ENCODE measurements at places on chromosomes 7 and 10.

DNA sequence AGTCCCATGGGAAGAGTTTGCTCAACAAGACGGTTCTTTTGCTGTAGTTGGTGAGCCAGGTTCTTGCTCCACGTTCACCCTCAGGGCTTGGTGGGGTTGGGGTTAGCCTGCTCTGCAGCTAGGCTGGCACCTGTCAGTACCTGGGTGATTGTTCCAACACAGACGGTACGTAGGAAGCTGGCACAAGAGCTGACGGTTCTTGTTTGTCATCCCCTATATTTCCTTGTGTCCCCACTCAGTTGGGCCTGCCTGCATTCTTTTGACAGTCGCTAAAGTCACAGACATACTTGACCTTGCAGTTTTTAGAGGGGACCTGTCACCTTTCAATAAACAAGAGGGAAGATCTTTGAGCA lies 40.2 kb upstream of the SYPL1 start:
- no peak for DNase-seq

GRCh38 chr10:30114401-30114800 lies 55.0 kb upstream of the JCAD start:
- DNase-seq, result no peak

- no peak for DNase-seq
Observed at GRCh38 chr7:24920451-24921361, 59.3 kb downstream of the OSBPL3 start.

GRCh38 chr10:91077549-91078071 lies 142.9 kb upstream of the PCGF5 start:
- peak; percentile 67 for DNase-seq

DNA sequence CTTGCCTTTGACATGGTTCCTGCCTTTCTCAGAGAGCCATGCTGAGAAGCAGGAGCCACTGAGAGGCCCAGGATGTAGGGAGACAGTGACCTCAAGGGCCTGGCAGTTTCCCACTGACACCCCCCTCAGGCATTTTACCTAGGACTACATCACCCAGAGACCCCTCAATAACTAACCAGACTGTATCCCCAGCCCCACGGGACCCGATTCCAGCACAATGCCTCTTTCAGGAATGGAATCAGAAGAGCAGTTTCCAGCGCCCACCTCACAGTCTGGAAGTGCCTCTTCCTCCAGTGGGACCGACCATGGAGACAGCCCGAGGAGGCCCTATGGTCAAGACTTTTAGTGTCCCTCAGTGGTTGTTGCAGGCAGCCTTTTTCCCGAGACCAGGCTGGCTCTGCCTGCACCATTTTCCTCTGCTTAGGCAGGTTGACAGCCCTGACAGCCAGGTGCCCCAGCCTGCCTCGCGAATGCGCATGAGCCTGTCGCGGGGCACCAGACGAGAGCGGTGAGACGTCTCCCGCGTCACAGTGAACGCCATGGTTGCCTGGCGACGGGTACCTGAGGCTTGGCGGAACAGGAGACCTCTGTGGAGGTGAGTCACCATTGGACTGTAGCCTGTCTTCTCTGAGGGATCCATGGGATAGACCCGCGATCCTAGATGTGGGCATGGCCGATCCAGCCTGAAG lies 28.4 kb upstream of the ZNF273 start:
- DNase-seq, result no peak

DNA sequence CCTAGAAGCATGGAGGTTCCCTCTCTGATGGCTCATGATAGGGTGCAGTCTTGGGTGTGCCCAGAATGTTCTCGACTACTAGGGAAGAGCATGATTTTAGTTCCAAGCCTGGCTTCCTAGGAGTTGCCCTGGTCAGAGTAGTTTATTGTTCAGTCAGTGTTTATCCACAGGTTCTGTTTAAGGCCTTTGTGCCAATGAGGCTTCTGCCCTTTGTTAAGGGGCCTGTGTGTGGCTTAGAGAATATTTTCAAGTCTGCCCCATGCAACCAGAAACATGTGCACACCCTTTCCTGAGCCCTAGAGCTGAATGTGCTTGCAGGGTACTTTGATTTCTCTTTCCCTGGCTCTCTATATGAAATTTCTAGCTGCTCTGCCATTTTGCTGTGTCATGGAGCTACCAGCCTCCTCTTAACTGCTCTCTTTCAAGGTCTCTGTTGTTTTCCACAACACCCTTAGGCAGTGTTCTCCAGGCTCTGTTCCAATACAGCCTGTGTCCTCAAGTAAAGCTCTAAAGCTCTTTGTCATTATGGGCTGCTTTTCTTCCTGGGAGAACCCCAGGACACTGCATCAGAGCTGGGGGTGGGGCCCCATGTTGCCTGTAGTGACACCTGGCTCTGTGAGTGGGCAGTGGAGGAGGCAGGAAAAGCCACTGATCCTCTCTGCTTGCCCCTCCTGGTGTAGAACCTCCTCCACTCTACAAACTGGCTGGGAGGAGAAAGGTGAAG lies 34.1 kb upstream of the TSPAN33 start:
- peak; percentile 4 for DNase-seq

DNA sequence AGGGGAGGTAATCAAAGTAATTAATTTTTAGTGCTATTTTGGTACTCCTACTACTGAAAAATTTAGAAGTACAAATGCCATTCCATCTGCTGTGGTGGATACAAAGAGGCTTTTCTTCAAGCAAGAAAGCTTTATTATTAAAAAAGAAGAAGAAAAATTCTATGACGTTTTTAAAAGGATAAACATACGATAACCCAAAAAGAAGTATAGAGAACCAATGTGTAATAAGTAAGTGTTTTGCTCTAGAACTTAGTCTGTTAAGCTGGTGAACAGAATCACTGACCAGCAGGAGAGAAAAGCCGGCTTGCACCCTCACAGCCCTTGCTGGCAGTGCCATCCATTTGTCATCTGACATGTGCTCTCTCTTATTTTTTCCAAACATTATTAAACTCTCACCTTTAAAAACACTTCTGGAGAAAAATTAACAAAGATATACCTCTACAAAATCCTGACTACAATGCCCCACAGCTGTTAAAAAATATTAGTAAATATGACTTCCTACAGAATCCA lies 81.5 kb downstream of the SRPK2 start:
- no peak for DNase-seq

GRCh38 chr10:117000580-117000979 lies 4.4 kb downstream of the SHTN1 start:
- DNase-seq, result no peak

DNA sequence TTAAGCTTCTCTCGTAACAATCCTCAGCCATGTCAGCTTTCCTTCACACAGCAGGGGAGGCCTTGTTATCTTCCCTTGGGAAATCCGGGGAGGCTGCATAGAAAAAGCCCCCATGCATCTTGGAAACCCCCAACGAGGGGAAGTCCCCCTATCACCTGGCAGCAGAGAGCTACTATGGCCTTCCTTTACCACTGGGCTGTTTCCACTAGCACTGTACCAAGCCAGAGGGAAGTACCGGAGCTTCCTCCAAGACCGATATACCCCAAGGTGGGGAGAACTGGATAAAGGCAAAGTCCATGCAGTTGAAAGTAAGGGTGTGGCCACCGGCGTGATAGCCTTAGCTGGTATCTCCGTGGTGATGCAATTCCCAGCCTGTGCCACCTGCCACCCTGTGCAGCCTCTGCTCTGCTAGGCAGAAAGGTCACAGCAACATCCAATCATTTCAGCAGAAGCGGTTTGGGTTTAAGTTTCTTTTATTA lies 4.4 kb upstream of the CLIP2 start:
- DNase-seq, result no peak

DNA sequence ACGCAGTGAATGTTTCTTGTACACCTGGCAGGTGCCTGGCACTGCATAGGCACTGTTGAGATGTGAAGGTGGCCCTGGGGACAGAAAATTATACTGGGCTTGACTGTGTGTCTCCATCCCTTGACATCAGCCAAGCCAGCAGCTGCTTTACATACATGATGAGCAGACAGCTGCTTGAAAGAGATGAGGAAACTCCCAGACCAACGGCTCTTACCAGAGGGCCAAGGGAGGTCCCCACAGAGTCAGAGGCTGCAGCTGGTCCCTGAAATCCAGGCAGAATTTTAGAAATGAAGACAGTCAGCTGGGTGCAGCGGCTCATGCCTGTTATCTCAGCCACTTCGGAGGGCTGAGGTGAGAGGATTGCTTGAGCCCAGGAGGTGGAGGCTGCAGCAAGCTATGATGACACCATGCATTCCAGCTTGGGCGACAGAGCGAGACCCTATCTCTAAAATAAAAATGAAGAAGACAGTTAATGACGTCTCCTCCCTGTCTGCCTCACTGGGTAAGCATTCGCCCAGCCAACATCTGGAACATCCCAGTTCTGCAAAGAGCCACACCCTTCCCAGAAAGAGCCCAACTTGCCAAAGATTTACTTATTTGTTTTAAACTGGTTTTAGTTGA lies 17.6 kb downstream of the LIMK1 start:
- no peak for DNase-seq

DNA sequence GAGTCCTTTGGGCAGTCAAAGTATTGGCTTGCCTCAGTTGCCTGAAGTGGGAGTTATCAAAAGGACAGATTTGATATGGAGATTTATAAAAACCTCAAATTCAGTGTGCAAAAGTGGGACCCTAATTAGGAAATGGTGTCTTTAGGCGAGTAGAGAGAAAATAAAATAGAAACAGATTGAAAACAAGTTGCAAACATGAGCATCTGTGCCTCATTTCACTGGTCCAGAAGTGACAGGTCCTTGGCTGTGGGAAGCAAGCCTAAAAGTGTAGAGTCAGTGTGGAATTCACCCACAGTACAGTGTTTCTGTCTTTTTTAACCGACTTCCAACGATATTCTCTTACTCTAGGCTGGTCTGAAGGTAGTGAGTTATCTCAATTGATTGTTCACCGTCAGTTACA lies 51.2 kb downstream of the ST8SIA6 start:
- DNase-seq, result no peak

DNA sequence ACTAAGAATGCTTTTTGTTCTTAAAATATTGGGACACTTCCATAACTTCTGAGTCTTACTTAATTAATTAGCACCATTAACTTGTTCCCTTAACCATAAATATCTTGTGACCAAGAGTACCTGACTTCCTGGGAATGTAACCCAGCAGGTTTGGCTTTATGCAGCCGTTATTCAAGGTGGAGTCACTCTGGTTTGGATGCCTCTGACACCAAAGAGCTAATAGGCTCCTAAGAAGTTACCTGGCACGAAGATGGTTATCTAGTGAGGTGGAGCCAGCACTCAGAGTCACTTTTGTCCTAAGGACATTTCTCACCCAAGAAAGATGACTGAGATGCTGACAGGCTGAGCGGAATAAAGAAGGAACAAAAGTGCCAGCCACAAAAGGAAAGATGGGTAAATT lies 172.3 kb downstream of the C1GALT1 start:
- DNase-seq, result no peak

GRCh38 chr10:130354573-130354954 lies 218.4 kb downstream of the GLRX3 start:
- no peak for DNase-seq

- no peak for DNase-seq
Observed at GRCh38 chr10:73765066-73765465, 16.8 kb upstream of the CHCHD1 start.

GRCh38 chr7:83921941-83922607 lies 272.5 kb downstream of the SEMA3A start:
- peak; percentile 78 for DNase-seq

- DNase-seq, result no peak
Observed at GRCh38 chr10:76305930-76306615, 874.6 kb downstream of the LRMDA start.

DNA sequence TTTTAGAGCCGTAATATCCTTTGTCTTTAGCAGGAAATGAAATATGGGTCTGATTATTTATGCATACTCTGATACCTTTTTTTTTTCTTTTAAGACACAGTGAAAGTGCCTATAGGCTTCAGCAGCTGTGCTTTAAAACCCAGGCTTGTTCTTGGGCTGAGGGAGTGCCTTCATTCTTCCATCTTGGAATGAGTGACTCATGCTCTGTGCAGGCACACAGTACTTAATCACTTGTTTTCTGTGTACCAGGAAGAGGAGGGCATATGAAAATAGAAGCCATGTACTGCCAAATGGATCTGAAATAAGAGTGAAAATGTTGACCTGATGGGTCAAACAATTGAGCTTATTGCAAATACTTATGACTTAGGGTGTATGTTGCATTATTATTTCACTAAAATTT lies 12.0 kb downstream of the INPP5F start:
- DNase-seq, result no peak

GRCh38 chr7:158933468-158934139 lies 77.2 kb downstream of the DYNC2I1 start:
- DNase-seq, result no peak

GRCh38 chr7:86904949-86905834 lies 154.3 kb downstream of the ELAPOR2 start:
- DNase-seq, result peak; percentile 6

DNA sequence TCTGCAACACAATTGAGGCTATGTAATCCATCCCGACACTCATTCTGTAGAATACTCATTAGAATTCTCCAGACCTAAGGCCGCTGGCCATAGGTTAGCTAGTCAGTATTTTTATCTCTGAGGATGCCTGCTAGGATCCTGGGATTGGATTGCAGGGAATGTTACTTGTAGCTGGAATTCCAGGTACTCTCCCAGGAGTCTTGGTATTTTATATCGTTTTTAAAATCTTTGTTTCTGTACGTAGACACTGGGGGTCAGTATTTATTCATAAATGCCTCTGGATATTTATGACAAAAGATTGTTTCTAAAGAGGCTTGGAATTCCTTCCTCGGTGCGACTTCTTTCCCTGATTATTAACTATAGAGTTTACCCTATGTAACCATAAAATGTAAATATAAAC lies 40.1 kb downstream of the BPGM start:
- DNase-seq, result no peak

- DNase-seq, result no peak
Observed at GRCh38 chr10:60708666-60709065, 69.6 kb upstream of the CDK1 start.

DNA sequence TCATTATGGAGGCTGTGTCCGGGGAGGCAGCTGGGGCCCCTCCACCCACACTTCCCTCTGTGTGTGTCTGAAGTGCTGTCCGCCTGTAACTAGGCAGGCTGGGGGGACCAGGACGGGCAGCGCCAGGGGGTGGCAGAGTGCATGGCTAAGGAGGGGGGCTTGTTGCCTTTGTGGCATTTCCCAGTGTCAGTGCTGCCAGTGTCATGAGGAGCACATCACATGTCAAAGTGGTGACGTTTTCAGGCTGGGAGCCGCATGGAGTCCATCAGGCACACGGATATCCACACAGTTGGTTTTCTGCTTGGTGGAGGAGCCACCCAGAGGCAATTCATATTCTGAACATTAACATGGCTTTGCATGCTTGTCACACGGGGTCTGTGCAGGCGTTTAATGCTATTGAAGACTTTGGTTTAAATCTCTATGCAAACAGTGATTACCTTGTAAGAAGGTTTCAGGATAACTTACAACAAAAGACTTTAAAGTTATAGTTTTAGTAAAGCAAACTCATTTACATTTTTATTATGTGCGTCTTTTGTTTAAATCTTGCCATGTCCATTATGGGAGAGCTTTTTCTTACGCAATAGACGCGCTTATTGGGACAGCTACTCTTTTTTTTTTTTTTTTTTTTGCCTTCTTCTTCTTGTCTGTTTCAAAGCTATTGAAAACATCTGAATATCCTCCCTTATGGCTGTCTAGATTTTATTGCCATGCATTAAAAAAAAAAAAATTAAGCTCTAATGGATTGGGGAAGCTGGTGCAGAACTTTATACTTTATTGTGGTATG lies 52.9 kb downstream of the C10orf67 start:
- no peak for DNase-seq

- no peak for DNase-seq
Observed at GRCh38 chr10:106182542-106182941, 982.0 kb downstream of the SORCS1 start.
